ENCODE measurements at places on chromosomes 6 and 20.
A peak's percentile ranks its signal among the peaks of the same experiment; 100 is the strongest.

GRCh38 chr20:19213946-19214490 lies 1.6 kb downstream of the SLC24A3 start:
- no peak for DNase-seq

- no peak for DNase-seq
These were observed 412.8 kb upstream of the NRSN1 start for GRCh38 chr6:23713211-23713610.

- no peak for DNase-seq
These were observed 351.7 kb downstream of the CDC5L start for GRCh38 chr6:44739181-44739580.

DNA sequence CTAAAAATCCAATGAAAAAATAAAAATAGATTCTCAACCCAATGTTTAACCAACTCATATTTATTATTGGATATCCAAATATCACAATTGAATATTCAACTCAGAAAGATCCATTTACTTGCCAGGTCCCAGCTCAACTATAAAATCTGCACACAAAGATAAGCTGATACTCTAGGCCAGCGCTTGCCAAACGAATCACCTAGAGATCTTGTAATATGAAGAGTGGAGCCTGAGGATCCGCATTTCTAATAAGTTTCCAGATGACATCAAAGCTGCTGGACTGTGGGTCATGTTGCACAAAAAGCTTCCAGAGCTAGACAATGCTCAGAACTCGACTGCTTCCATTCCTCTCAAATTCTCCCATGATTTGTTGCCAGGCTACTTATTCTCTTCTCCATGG lies 51.7 kb upstream of the HSF2 start:
- DNase-seq = no peak

DNA sequence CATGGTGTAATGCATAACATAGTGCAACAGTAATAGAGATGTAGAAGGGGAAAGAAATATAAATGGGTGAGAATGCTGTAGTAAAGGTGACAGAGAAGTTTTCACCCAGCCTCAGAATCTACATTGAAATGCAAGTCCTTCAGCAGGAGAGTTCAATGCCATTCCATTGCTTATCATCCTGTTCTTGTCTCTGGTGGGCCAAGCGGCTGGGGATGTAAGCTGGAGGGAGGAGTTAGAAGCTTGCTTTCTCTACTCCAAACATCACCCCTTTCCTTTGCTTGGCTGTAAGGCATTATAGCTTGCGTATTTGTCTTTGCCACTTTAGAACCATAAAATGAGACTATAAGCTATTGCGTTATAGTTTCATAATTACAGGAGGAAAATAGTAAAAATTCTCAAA lies 2.2 kb upstream of the FUT9 start:
- no peak for DNase-seq

- no peak for DNase-seq
These were observed 234.6 kb downstream of the ANKRD60 start for GRCh38 chr20:57993716-57994431.

DNA sequence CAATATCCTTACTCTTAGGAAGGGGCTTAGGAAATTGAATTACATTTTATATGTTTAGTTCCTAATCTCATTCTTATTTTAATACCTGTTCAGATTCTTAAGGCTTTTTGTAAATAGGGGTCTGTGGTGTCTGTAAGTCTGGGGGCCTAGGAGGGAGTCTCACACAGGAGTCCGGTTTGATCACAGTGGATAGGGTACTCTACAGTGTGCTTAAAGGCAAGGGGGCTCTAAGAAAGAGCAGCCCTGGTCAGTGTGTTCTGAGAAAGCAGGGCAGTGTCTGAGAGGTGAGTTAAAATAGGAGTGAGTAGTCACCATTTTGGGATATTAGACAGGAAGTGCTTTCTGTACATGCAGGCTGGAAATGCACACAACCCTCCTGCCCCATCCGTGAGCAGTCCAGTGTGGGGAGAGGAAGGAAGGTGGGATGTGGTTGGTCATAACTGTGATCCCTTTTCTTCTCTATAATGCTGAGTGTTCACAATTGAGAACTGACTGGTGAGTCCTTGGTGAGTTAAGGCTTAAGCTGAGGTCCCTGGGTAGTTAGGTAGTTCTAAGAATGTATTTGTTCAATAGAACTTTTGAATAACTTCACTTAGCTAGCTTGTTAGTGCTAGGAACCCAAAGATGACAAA lies 50.0 kb downstream of the CDKAL1 start:
- DNase-seq = no peak

DNA sequence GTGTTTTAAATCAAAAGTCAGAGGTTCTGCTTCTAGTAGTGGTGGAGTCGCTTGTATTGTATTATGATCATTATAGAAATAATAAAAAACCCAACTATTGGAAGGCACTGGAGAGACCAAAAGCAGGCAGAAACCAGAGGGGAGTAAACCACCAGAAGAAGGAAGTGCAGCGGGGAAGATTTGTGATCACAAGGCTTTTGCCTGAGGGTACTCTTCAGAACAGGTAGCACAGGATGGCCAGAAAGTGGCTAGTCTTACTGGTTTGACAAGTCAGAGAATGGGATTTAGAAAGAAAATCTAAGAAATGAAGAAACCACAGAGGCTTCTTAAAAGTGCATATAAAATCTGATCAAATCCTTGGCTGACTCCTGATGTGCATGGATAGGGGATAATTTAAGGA lies 24.0 kb downstream of the MAPK13 start:
- no peak for DNase-seq

- no peak for DNase-seq
These were observed 68.5 kb downstream of the PLEKHG1 start for GRCh38 chr6:150667977-150668716.

DNA sequence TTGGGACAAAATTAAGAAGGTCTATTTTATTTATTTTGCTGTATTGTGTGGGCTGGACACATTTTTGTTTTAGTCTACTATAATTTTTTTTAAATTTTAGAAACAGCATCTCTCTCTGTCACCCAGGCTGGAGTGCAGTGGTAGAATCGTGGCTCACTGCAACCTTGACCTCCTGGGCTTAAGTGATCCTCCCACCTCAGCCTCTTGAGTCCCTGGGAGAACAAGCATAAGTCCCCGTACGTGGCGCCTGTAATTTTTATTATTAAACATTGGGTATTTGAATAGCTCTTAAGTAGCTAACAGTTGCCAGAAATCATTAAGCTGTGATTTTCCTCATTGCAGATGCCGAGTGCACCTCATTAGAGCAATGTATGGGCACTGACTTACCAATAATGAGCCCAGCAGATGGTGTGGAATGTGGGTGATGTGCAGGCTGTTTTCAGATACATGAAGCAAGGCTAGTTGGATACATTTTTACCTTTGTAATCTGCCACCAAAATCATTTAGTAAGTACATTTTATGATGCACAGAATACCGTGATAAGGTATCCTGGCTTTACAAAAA lies 10.3 kb upstream of the MAS1 start:
- DNase-seq = no peak

- DNase-seq = no peak
These were observed 344.6 kb downstream of the FARS2 start for GRCh38 chr6:5605937-5606336.

- DNase-seq = peak; percentile 93
These were observed 12.4 kb upstream of the HMGA1 start for GRCh38 chr6:34223956-34224940.

- no peak for DNase-seq
These were observed 58.8 kb downstream of the SAMD5 start for GRCh38 chr6:147567141-147567805.

- no peak for DNase-seq
These were observed 205.9 kb downstream of the ZMYND8 start for GRCh38 chr20:47150403-47151152.

- no peak for DNase-seq
These were observed 214.2 kb downstream of the SYNDIG1 start for GRCh38 chr20:24683676-24684075.

- no peak for DNase-seq
These were observed 69.5 kb downstream of the PREX1 start for GRCh38 chr20:48758206-48758820.

DNA sequence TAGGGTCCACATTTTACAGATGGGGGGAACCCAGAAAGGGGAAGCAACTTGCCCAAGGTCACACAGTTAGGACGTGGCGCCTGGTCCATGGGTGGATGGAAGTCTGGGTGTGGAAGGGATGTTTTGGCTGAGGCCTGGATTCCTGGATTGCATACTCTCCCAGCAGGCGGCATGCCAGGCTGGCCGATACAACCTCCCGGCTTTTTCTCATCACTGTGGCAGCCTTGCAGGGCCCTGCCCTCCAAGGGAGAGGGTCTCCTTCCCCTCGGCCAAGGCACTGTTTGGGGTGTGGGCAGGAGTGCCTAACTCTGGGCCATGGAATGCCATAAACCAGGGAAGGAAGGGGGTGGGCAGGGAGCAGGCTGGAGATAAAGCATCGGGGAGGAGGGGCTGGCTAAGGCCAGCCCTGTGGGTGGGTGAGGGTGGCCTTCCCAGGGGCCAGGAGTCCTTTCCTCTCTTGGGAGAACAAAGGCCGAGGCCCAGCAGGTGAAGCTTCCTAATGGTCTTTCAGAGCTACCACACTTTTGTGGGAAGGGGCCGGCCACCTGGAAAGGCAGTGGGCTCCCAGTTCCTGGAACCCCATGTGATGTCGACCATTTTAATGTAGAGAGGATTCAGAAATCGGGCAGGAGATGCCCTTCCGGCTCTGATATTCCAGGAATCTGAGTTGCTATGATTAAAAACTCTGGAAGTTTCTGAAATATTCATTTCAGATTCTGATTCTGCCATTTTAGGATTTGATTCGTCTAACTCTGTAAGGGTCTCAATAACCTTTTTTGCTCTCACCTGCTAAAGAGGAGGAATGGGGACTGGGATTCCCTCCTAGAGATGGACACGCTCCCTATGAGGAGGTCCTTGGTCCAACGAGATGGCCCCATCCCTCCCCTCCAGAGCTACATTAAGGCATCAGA lies 4.2 kb downstream of the FOXS1 start:
- no peak for DNase-seq

DNA sequence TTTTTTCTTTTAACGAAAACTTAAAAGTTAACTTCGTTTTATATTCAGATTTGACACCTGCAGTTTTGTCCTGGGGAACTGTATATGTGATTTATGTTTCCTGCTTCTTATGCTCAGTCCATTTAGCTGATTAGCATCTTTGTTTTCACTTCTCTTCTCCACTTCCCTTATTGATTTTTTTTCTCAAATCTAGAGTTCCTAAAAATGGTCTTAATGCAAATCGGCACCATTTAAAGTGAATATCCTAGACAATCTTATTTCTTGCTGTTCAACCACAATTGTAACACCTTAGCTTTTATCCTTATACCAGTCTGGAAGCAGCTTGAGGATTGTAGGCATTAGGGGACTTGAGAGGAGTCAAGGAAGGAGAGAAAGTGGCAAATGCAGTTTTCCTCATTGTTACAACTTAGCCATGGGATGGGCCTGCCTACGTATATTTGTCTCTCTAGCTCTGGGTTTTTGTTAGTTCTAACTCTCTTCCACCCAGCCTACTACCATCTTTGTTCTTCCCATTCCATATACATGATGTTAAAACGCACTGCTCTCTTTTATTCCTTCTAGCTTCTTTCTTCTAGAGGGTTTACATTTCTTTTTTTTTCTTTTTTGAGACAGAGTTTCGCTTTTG lies 8.5 kb downstream of the QRSL1 start:
- DNase-seq = no peak

- no peak for DNase-seq
These were observed 312.6 kb upstream of the ID4 start for GRCh38 chr6:19524366-19525186.

DNA sequence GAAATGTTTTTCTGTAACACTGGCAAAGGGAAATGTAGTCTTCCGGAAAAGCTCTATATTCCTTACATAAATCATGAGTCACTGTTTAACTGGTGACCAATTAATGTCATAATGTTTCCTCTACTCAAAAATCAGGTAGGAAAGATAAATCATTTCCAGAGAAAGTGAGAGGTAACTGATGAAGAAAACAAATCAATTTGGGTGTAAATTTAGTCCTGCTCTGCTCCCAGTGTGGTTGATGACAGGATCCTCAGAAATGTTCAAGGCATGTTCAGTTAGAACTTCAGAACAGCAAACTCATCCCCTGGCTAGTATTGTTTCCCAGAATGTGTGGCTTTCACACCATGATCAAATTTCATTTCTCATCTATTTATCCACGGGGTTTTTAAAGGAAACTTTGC lies 38.8 kb upstream of the SPACA1 start:
- DNase-seq = no peak

- DNase-seq = no peak
These were observed 16.2 kb downstream of the L3MBTL3 start for GRCh38 chr6:130034378-130035146.

GRCh38 chr20:23149623-23150279 lies 63.6 kb upstream of the CD93 start:
- DNase-seq = no peak

- no peak for DNase-seq
These were observed 86.7 kb downstream of the MKKS start for GRCh38 chr20:10347086-10347880.

DNA sequence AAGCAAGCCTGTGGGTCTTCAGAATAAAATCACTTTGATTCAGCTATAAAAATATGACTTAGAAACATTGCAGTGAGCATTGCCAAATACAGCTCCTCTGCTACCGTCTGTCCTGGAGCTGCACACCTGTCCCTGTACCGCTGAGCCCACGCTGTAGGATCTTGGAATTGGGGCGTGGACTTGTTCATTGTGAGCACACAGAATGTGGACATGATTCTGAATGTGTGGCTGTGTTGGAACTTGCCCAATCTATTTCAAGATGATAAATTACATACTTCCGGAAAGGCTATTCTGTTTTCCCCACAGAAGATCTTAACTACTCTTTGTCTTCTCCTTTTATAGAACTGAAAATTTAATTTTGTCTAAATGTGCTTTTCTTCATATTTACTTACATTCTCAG lies 107.3 kb downstream of the UST start:
- DNase-seq = no peak

- DNase-seq = no peak
These were observed 222.9 kb downstream of the TTLL2 start for GRCh38 chr6:167547751-167548150.

- no peak for DNase-seq
These were observed 28.1 kb upstream of the BMP7 start for GRCh38 chr20:57294550-57294949.

All from T follicular helper cell (primary cell).